GM19239 (cell line): ENCODE measurements at places on chromosomes 7 and 10.

- no peak for DNase-seq
Observed at GRCh38 chr7:29812185-29812876, 6.0 kb downstream of the WIPF3 start.

- no peak for DNase-seq
Observed at GRCh38 chr7:111893190-111893589, 313.0 kb downstream of the DOCK4 start.

DNA sequence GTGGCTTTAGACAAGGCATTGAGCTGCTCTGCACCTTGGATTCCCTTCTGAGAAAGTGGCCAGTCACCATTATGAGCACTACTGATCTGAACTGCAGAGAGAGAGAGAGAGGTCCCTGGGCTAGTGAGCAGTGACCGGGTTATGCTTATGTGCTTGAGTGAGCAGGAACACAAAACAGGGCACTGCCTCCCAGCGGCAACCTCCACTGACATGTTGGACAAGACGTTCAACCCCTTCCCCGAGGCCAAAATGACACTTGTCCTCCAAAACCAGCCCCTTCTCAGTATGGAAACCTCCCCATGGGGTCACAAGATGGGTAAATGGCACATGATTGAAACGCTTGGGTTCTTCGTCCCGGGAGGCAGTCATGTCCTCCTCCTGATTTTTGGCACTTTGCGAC lies 339.4 kb upstream of the ZMIZ1 start:
- no peak for DNase-seq

DNA sequence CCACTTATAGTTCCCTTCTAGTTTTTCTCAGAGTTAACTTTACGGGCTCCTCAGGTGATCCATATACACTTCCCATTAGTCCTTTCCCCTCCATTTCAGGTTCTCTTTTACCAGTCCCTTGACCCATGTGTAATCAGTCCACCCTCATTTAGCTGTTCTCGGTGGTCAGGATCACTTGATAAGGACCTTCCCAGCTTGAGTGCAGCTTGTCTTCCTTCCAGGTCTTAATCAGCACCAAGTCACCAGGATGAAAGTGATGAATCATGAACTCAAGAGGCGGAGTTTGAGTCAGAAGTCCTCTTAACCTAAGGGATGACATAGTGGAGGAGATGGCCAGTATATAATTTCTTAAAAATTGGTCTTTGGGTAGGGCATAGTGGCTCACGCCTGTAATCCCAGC lies 63.1 kb upstream of the CNTNAP2 start:
- no peak for DNase-seq

GRCh38 chr10:51144161-51144781 lies 70.0 kb downstream of the PRKG1 start:
- no peak for DNase-seq

GRCh38 chr7:142784096-142784495 lies 13.3 kb downstream of the PRSS2 start:
- DNase-seq = no peak

GRCh38 chr7:155972651-155973390 lies 160.6 kb upstream of the SHH start:
- DNase-seq = no peak

GRCh38 chr7:113087071-113087998 lies 708 bp upstream of the GPR85 start:
- DNase-seq = no peak

DNA sequence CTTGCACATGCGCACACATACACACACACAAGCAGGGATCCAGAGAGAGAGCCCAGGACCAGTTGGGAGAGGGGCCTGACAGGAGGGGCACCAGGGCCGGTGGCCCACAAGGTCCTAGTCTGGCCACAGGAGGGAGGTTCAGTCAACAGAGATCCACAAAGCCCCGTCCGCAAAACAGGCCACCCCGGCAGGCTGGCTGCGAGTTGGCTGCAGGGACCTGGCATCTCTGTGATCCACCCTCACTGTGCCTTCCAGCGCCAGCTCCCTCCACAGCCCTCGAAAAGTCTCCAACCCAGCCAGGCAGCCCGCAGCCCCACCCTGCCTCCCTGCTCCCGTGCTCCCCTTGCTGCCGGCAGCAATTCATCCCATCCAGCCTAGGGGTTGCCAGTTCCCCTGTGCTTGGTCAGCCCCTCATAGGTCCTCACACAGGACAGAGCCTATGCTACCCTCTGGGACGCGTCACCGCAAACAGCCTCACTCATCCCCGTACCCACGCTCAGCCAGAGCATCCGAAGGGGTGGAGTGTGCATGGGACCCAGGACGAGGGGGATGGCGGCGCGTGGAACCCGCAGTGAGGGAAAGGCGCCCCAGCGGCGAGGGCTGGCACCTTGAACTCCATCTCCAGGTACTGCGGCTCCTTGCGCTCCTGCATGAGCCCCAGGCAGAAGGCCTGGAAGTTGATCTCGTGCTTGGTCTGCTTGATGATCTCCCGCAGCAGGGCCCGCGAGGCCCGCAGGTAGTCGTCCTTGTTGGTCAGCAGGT lies 7.5 kb downstream of the INTS1 start:
- no peak for DNase-seq

GRCh38 chr7:133945497-133945896 lies 181.6 kb upstream of the LRGUK start:
- DNase-seq = no peak

GRCh38 chr10:114663626-114664025 lies 5.6 kb upstream of the ABLIM1 start:
- DNase-seq = no peak

GRCh38 chr10:104304356-104304745 lies 33.9 kb downstream of the ITPRIP start:
- no peak for DNase-seq

DNA sequence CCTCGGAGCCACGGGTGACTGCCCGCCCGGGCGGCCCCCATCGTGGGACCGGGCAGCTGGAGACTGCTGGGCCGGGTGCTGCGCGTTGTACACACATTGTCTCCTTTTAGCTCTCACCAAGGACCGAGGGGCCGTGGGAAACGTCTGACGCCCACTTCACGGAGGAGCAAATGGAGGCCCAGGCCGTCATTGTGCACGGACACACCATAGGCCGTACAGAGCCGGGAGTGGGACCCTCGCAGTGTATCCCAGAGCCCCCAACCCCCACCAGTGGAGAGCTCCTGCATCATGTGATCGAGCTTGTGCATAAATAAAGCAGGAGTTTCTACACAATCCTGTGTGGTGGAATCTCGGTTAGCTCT lies 722 bp downstream of the DENND10 start:
- DNase-seq = no peak

GRCh38 chr7:18336626-18337025 lies 158.9 kb upstream of the HDAC9 start:
- no peak for DNase-seq

DNA sequence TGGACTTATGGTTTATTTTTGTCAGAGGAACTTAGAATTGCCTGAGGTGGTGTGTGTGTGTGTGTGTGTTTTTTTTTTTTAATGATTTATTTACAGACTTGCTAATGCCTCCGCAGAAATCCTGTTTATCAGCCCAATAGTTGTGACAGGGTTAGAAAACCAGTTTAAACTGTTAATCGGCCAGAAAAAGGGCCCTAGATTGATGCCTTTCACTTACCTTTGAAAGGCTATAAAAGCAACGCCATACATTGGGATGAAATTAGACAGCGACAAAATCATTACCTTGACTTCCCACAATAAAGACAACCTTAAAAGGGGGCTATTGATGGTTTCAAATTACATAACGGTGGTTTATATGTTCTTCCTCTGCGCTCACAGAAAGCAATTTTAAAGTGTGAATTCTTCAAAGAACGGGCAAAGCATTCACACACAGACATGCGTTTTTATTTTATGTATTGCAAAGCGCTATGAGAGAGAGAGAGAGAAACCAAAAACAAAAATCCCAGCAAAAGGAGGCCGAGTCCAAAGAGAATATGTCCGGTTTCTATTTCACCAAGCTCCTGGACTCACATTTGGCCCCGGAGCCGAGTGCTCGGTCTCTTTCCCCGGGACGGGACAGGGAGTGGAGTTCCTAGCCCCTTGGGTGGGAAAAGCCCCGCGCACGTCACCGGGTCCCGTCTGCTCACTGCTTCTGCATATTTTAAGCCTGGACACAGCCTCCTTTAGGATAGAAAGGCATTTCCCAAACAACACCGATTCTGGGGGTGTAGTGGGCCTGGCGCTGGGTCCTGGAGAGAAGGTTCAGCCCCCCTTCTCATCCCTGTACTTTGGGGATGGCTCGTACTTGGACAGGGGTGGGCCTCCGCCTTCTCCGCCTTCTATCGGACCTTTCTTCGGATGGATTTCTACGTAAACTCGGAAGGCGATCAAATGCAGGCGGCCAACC lies 26.8 kb upstream of the VAX1 start:
- no peak for DNase-seq

- DNase-seq = no peak
Observed at GRCh38 chr10:61929555-61929954, 28.1 kb downstream of the ARID5B start.

GRCh38 chr10:95434583-95434982 lies 126.6 kb downstream of the SORBS1 start:
- no peak for DNase-seq

DNA sequence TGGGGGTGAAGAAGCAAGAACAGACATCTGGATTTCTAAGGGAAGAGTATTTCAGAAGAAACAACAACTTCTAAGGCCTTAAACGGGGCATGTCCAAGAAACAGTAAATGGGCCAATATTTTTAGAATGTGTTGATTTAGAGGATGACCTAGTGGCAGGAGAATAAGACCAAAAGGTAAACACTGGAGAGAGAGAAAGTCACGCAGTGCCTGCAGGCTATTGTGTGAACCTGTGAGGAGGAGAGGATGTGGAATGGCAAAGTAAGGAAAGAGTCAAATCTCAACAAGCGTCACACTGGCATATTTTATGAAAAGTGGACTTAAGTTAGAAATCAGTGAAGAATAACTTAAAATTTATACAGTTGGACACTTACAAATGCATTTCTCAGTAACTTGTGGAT lies 78.1 kb upstream of the EGFR start:
- no peak for DNase-seq

- no peak for DNase-seq
Observed at GRCh38 chr10:118590334-118590733, 5.1 kb downstream of the PRLHR start.

DNA sequence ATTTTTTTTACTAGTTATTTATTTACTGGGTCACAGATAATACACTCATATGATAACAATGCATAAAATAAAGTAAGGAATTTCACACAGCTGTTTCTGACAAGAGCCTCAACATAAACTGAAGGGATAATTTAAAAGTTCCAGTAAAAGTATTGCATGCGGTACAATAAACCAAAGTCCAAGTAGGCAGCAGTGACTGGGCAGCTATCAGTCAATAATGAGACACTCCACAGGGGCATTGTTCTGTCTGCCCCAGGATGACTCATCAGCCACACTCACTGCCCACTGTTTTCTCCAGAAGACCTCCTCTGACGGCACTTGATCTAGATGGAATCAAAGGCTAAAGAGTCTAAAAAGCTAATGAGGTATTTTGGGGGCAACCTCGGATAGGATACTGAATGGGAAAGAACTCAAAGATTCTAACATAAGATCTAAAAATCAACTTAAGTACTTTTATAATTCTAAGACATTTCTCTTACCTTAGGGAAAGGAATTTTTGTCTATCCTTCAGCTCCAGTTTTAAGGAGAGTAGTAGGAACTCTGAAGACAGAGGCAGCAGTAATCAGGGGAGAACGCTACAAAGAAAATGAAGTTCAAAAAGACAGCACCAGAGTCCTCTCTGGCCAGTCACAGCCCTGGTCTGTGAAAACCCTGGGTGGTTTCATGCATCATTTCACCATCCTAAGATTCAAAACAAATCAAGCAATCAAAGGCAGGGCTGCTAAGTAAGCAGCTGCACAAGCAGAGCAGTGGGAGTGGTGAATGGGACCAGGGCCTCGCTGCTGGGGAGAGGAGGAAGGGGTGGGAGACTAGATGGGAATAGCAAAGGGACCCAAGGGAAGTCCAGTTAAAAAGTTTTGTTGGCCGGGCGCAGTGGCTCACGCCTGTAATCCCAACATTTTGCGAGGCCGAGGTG lies 175.1 kb downstream of the AVL9 start:
- DNase-seq = no peak

DNA sequence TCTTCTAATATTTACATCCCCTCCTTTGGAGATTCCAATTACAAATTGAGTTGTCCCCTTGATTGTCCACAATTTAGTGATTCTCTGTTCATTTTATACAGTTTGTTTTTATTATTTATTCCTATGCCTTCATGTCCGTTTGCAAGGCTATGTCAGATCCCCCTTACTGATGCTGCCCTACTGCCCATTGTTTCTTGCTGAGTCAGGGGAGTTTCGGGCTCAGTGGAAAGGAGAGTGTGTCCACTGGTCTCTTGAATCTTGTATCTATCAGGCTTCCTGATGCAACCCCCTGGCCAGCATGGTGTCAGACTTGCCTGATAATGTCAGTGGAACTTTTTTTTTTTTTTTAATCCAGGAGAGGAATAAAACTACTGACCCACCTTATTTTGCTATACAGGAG lies 384.4 kb downstream of the CDC14C start:
- no peak for DNase-seq

DNA sequence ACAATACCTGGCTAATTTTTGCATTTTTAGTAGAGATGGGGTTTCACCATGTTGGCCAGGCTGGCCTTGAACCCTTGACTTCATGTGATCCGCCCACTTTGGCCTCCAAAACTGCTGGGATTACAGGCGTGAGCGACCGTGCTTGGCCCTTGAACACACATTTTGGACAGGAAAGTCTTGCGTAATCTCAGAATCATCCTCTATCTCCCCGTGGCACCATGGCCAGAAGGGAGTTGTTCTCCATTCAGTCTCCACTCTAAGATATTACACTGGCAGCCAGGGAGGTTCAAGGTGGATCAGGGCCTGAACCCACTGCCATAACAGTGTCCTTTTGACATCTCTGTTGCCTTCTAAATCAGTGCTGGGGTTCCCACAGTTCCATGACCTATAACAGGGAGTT lies 29.2 kb upstream of the GALNTL5 start:
- DNase-seq = no peak

DNA sequence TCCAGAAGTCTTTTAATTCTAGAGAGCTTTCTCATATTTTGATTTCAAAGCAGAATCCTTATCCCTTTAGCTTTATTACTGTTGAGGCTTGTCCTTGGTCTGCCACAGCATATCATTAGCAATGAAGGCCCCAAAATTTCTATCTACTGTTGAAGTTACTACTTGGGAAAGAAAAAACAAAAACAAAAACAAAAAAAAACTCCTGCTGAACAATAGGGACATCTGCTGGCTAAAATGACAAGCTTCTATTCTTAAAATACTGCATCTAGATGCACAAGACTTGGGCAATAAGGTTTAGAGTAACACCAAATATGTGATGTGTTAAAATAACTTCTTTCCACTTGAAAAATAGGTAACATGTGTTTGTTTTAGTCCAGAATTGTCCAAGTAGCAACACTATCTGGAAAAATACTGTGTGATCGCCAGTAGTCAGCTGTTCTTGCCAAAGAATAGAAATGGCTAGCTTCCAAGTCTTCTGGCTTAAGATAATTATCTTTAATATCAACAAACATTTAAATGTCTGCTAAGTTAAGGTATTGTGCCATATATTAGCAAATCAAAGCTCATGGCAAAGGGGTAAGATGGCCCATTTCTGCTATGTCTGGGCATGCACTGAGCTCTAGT lies 3.8 kb upstream of the DMTF1 start:
- no peak for DNase-seq

DNA sequence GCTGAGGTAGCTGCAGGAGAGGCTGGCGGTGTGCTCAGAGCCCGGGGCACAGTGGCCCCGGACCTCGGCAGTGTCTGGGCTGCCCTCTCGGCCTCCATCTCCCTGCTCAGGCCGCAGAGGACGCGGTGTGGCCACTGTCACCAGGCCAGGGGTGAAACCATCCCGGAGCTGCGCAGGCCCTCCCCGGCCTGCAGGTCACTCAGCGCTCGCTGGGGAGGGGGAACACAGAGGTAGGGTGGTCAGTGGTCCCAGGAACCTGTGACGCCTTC lies 49.8 kb upstream of the DAGLB start:
- DNase-seq = no peak

GRCh38 chr7:4134204-4134603 lies 547.9 kb upstream of the FOXK1 start:
- DNase-seq = no peak
